ENCODE measurements at places on chromosomes 16 and 17. TPM values are rescaled to one million over a fixed set of nuclear protein-coding genes. Genes with fewer than 3 reads are reported as not detected.

DNA sequence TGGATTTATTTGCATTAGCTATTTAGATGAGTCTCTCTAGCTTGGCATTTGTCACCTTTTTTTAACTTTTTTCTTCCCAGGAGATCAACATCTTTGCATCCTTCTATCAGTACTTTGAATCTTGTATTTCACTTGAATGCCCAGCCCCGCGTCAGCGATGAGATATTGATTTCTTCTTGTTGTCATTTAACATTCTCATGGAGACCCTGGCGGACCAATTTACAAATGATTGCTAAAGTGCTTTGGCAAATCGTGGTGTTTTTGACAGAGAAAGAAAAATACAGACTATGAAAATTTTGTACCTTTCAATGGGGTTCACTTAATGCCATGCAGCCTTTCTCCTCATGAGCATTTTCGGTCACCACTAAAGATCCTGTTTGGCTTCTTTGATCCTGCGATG, 269.7 kb downstream of the ABCC12 start:
- no peaks in the 10 kb centered on the region for H3K36me3 ChIP-seq
- no peaks in the 10 kb centered on the region for H3K27me3 ChIP-seq
- no peak for DNase-seq
- H3K4me3 ChIP-seq = no peak overlapping the region
- H3K4me1 ChIP-seq = no peaks in the 10 kb centered on the region
- H3K27ac ChIP-seq = no peak overlapping the region

- no peaks in the 10 kb centered on the region for H3K36me3 ChIP-seq
- H3K4me1 ChIP-seq = no peaks in the 10 kb centered on the region
- no peak overlapping the region for H3K27ac ChIP-seq
These were observed 191.4 kb downstream of the RGS9 start for GRCh38 chr17:65328567-65328966.

CACNG5 gene
- not detected for total RNA-seq

OR1A1 gene
- total RNA-seq = not detected

SEPTIN1 gene
- total RNA-seq = 6.0 TPM

GRCh38 chr17:45092911-45093430, 31.9 kb downstream of the NMT1 start:
- H3K4me3 ChIP-seq = no peak overlapping the region
- peak; percentile 71 for DNase-seq
- H3K4me1 ChIP-seq = peaks cover 28% of the 10 kb centered on the region
- H3K36me3 ChIP-seq = peaks cover 89% of the 10 kb centered on the region
- no peaks in the 10 kb centered on the region for H3K27me3 ChIP-seq
- peak overlapping the region; percentile 81 for H3K27ac ChIP-seq

DNA sequence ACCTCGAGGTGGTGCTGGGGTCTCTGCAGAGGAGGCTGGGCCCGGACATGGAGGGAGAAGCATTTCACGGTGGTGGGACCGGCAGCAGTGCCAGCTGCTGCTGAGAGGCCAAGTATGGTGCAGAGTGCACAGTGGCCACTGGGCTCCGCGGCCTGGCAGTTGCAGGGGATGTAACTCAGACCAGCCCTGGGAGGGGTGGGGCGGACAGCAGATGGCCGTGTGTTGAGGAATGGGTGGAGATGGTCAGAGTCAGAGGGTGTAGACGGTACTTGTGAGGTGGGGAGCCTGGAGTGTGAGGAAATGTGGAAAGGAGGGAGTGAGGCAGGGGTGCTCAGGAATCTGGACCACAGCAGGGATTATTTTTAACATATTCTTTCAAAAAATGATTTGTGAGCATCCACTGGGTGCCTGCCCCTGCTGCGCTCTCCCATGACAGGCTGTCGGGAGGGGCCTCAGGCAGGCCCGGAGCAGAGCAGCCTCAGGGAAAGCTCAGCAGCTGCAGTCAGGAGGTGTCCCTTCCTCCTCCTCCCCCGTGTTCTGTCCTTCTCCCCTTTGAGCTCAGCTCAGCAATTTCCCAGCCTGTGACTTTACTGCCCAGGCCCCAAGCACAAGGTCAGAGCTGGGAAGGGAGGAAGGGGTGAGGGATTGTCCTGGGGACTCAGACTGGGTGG, 113.1 kb downstream of the RAP1GAP2 start:
- no peak overlapping the region for H3K4me3 ChIP-seq
- no peak for DNase-seq
- no peaks in the 10 kb centered on the region for H3K27me3 ChIP-seq
- no peak overlapping the region for H3K27ac ChIP-seq

DNA sequence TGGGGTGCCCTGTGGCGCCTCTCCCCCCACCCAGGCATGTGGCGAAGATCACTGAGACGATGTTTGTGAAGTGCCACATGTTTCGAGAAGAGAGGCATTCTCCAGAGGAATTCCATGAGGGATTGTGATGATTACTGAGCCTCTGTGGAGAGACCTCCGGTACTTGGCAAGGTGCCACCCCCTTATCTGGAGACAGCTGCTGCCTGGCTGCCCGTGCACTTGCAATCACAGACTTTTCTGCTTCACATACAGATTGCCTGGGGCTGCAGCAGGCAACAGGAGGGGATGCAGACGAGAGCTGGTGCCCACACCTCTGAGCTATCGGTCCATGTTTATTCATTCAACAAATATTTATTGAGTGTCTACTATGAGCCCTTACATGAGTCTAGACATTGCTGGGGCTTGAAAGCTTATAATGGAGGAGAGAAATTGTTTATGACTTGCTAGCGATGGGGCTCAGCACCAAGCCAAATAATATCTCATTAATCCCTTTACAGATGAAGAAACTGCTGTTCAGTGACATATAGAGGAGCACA, 317.2 kb upstream of the ZFHX3 start:
- H3K27ac ChIP-seq = no peak overlapping the region
- H3K36me3 ChIP-seq = no peaks in the 10 kb centered on the region
- H3K4me1 ChIP-seq = no peaks in the 10 kb centered on the region
- H3K4me3 ChIP-seq = no peak overlapping the region
- H3K27me3 ChIP-seq = peaks cover 6% of the 10 kb centered on the region
- DNase-seq = no peak

- H3K36me3 ChIP-seq = no peaks in the 10 kb centered on the region
- H3K27me3 ChIP-seq = peaks cover 87% of the 10 kb centered on the region
- peak overlapping the region; percentile 89 for H3K27ac ChIP-seq
- peak; percentile 65 for DNase-seq
- peaks cover 22% of the 10 kb centered on the region for H3K4me1 ChIP-seq
- peak overlapping the region; percentile 66 for H3K4me3 ChIP-seq
These were observed 415 bp upstream of the FOXF1 start for GRCh38 chr16:86509759-86510464.

DNA sequence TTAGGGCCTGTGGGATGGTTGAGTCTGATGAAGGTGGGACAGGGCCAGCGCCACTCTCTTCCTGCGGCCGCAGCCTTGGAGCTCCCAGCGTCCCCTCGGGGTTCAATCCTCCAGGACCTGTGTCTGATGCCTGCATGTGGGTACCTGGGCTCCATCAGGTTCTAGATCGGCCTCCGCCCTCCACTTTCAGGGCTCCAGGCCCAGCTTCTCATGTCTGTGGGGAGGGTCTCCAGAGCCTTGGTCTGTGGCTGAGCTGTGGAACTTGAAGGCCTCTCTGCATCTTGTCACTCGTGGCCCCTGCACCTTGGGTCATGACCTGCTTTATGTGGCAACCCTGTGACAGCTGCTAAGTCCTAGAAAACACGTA, 89.8 kb upstream of the ZNF750 start:
- peaks cover 98% of the 10 kb centered on the region for H3K36me3 ChIP-seq
- DNase-seq = peak; percentile 23
- H3K4me3 ChIP-seq = no peak overlapping the region
- no peaks in the 10 kb centered on the region for H3K27me3 ChIP-seq

GSE1 gene
- 85.2 TPM for total RNA-seq

DNA sequence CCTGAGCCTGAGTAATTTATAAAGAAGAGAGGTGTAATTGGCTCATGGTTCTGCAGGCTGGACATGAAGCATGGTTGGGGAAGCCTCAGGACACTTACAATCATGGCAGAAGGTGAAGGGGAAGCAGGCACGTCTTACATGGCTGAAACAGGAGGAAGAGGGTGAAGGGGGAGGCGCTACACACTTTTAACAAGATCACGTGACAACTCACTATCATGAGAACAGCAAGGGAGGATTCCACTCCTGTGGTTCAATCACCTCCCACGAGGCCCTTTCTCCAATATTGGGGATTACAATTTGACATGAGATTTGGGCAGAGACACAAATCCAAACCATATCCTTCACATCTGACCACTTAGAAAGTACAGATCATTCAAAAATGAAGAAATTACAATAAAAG, 110.6 kb upstream of the SHISA6 start:
- no peaks in the 10 kb centered on the region for H3K36me3 ChIP-seq
- no peak overlapping the region for H3K27ac ChIP-seq
- no peaks in the 10 kb centered on the region for H3K4me1 ChIP-seq
- H3K4me3 ChIP-seq = no peak overlapping the region

DNA sequence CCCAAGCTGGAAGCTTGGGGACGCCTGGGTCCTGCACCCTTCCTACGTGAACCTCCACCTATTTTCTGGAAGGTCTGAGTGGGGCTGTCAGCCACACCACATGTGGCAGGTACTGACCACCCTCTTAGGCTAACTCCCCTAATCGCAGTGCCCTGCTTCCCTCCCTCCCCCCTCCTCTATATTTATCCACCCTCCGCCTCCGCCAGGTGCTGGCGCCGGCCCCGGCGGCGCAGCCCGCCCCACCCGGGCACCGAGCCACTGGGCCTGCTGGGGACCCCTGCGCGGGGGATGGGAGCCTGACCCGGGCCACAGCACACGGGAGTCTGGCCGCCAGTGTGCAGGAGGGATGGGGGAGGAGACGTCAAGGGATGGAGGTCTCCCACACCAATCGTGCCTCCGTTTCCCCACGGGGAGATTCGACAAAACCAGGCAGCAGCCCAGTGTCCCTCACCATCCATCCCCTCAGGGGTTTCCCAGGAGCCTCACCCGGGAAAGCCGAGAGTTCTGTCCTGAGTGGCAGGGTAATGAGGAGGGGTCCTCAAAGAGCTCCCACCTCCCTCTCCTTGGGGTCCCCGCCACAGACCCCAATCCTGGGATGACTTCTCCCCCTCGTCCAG, 1.3 kb downstream of the PLEKHH3 start:
- peaks cover 34% of the 10 kb centered on the region for H3K36me3 ChIP-seq
- H3K27ac ChIP-seq = peak overlapping the region; percentile 85
- peaks cover 70% of the 10 kb centered on the region for H3K4me1 ChIP-seq
- no peak for DNase-seq
- peaks cover 13% of the 10 kb centered on the region for H3K27me3 ChIP-seq

GRCh38 chr16:87297918-87298631, 19.1 kb downstream of the C16orf95 start:
- no peaks in the 10 kb centered on the region for H3K27me3 ChIP-seq
- no peak for DNase-seq
- H3K4me1 ChIP-seq = no peaks in the 10 kb centered on the region
- no peak overlapping the region for H3K4me3 ChIP-seq
- H3K27ac ChIP-seq = no peak overlapping the region

MSLN gene
- total RNA-seq = 42.6 TPM

DNA sequence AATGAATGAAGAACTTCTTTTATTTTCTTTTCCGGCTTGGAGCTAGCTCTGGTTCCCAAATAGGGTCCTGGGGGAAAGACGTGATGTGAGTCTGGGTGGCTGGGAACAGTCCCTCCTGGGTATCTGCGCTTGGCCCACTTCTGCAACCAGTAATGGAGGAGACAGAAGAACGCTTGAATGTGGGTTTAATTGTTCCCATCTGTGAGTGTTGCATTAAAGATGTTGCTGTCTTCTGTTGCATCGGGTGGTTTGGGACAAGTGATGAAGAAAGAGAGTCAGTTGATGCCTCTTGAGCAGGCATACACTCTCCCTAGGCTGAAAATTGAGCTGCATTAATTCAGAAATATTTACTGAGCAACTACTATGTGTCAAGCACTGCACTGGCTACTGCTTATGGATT, 511.1 kb downstream of the CDH13 start:
- H3K36me3 ChIP-seq = no peaks in the 10 kb centered on the region
- peak overlapping the region; percentile 39 for H3K4me3 ChIP-seq
- H3K27me3 ChIP-seq = no peaks in the 10 kb centered on the region

GRCh38 chr17:81058263-81058871, 23.4 kb downstream of the BAIAP2 start:
- H3K27ac ChIP-seq = peak overlapping the region; percentile 80
- H3K27me3 ChIP-seq = no peaks in the 10 kb centered on the region
- H3K36me3 ChIP-seq = peaks cover 46% of the 10 kb centered on the region

ADAP2 gene
- 31.5 TPM for total RNA-seq
